ENCODE measurements at places on chromosomes 13 and 19. TPM values are rescaled to one million over a fixed set of nuclear protein-coding genes. Genes with fewer than 3 reads are reported as not detected.

The N4BP2L2 gene
- total RNA-seq = 100 TPM

The KIR2DL1 gene
- total RNA-seq = not detected

The ZNF20 gene
- total RNA-seq = 3.8 TPM

The C19orf85 gene
- not detected for total RNA-seq

The AP1M1 gene
- 81.8 TPM for total RNA-seq

The ELL gene
- total RNA-seq = 13.0 TPM

The GTF2F1 gene
- 64.0 TPM for total RNA-seq
